CD4-positive, alpha-beta T cell treated with Interleukin-15 for 4 hours (primary cell): ENCODE measurements at places on chromosomes 11 and 22.

GRCh38 chr22:49853981-49854831 is 562 bp downstream of the ZBED4 start:
- no peak for DNase-seq

DNA sequence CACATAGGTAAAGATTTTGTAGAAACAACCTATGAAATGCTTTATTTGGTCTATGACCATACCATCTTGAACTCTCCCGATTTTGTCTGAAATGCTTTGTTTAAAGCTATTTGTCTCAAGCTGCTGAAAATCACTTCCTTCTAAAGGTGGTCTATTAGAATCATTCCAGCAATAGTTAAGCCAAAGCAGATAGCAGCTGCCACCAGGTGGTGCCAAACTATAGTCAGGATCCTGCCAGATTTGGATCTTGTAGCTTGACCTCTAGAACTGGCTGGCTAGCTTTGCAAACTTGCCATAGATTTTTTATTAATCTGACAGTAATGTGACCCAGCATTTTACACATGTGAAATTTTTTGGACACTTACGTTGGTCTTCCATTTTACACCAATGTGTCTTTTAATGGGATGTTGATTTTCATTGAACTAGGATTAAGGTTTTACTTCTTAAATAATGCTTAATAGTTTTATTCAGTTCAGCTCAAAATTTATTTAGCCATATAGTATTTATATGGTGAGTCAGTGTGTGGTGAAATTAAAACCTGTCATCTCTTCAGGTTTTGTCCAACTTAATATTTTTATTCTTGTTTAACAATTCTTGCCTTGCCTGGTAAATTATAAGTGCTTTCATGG is 19.7 kb downstream of the CTR9 start:
- DNase-seq = peak; percentile 22

GRCh38 chr11:98600103-98600502 is 420.6 kb upstream of the CNTN5 start:
- DNase-seq = no peak

DNA sequence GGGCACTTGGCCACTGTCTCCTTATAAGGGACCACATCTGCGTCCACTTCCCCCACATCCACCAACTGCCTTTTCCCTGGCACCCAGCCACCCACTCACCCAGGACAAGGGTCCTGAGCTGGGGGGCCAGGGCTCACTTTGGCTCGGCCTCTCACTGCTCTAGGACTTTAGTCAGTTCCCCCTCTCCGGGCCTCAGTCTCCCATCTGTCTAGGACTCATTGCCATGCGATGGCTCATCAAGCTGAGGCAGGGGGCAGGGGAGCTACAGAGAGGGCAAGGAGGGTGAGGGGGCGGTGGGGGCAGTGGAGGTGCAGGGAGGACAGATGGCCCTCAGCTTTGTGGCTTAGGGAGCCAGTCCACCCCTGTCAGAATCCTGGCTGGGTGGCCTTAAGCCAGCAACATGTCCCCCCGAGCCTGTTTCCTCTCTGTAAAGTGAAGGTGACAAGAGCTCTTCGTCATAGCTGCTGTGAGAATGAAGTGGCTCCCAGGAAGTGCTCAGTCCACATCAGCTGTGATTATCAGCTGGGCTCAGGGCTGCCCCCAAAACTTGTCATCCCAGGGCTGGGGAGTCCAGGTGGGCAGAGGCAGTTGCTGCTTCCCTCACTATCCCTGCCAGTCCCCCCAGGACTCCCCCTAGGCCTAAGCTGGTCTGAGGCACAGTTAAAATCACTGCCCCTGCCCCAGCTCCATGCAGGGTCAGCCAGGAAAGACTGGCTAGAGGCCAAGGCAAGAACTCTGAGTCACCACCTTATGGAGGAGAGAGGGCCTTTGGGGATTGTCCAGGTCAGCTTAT is 14.9 kb downstream of the RAC2 start:
- peak; percentile 49 for DNase-seq

DNA sequence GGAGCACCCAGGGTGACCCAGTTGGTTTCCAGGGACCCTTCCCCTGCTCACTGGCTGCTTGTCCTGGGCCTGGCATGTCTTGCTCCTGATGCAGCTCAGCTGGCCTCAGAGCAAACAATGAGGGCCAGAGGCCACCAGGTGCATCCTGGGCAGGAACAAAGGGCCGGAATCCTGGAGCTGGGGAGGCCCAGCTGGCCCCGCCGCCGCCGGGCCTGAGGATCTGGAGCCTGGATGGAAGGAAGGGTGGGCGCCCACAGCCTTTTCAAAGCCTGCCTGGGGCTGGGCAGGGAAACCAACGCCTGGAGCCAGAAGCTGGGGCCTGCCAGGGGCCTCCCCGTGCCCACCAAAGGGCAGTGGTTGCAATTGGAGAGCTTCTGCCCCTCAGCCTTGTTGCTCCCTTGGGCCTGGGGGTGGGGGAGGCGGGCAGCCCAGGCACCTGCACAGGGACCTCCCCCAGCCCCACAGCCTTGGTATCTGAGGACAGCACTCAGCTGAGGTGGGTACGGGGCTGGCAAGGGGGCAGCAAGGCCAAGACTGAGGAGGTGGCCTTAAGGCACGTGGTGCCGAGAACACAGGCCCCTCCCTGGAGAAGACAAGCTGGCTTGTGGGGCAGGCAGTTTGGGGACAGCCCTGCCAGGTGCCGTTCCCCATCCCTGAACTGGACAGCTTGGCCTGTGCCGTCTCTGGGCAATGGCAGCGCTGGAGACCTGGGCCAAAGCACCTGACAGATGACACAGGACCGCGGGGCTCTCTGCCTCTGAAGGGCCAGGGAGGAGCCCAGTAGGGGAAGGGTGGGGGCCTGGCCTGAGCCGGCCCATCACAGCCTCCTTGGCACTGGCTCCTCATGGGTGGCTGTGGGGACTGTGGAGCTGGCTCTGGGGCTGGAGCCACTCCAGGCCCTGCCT is 7.1 kb upstream of the ADORA2A start:
- DNase-seq = no peak

DNA sequence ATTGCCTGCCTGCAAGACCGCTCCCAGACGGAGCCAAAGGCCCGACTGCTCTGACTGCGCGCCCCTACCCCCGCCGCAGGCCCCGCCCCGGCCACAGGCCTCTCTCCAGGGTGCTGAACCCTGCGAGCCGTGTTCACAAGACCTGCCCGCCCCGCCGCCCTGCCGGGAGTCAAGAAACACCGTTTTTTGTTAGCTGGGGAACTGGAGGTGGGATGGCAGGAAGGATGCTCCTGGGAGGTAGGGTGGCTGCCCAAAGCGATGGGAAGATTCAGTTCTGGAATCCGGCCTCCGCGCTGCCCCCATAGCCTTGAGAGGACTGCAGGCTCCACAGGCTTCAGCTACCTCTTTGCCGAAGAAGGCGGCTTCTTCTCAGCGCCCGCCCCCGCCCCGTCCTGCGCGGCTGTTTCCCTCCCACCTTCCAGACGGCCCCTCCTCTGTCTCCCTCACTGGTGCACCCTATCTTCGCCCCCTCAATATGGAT is 2.7 kb upstream of the PDE2A start:
- peak; percentile 44 for DNase-seq

GRCh38 chr11:100774132-100774531 is 87.0 kb downstream of the ARHGAP42 start:
- DNase-seq = no peak

DNA sequence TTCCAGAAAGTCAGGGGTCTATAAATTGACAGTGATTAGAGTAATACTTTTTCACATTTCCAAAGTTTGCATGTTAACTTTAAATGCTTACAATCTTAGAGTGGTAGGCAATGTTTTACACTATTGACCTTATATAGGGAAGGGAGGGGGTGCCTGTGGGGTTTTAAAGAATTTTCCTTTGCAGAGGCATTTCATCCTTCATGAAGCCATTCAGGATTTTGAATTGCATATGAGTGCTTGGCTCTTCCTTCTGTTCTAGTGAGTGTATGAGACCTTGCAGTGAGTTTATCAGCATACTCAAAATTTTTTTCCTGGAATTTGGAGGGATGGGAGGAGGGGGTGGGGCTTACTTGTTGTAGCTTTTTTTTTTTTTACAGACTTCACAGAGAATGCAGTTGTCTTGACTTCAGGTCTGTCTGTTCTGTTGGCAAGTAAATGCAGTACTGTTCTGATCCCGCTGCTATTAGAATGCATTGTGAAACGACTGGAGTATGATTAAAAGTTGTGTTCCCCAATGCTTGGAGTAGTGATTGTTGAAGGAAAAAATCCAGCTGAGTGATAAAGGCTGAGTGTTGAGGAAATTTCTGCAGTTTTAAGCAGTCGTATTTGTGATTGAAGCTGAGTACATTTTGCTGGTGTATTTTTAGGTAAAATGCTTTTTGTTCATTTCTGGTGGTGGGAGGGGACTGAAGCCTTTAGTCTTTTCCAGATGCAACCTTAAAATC is 5.3 kb downstream of the MALAT1 start:
- DNase-seq = no peak

DNA sequence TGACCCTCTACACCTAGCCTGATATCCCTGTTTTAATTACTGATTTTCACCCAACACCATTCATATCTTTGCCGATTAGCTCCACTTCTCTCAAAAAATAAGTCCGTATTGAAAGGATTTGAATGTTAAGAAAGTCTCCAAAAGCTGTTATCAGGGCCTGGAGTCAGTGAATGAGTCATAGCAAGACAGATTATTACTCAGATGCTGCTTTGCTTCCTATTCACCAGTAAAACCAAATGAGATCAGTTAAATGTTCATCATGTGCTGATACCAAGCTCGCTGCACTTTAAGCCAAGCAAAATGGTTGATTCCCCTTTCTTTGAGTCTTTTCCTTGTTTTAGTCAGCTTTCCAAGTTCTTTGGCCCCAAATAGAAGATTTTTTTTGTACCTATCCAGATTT is 228.4 kb downstream of the FAT3 start:
- DNase-seq = no peak

GRCh38 chr11:90468923-90469322 is 246.1 kb upstream of the CHORDC1 start:
- DNase-seq = no peak

DNA sequence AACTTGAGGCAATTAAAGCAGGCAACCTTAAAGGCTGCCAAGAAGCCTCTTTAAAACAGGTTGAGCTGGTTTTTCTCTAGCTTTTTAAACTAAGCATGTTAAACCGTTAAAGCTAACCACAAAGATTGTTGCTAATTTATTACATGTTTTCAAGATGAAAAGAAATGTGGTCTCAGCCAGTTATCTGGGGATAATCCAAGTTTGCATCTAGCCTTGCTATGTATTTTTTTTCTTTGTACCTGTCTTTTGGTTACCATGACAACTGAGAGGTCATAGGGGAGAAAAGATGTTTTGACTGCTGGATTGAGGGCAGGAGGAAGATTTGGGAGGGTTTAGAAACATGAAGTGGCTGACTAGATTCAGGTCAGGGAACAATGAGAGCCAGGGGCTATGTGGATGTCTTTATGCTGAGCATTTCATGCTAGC is 19.2 kb upstream of the PGM2L1 start:
- peak; percentile 38 for DNase-seq

DNA sequence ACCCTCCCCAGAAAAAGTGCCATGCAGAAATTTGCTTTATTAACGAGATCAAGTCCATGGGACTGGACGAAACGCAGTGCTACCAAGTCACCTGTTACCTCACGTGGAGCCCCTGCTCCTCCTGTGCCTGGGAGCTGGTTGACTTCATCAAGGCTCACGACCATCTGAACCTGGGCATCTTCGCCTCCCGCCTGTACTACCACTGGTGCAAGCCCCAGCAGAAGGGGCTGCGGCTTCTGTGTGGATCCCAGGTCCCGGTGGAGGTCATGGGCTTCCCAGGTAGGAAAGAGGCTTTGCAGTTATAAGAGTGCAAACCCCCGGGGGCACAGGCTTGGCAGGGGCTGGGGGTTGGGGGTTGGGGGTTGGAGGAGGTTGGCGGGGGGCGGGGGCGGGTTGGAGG is 4.2 kb downstream of the APOBEC3H start:
- DNase-seq = no peak

DNA sequence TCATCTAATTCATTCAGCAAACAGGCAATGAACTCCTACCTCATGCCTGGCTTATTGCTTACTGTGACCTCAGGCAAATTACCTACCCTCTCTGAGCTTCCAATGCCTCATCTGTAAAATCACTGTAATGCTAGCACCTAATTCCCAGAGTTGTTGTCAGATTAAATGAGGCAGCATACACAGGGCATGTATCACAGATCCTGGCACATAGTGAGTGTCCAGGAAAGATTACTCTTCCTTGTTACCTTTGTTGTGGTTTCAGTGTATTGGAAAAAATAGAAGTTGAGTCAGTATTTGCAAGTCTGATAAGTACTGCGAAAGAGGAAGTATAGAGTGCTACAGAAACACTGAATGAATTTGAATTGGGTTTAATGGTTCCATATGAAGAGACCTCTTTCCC is 26.4 kb upstream of the LRRC55 start:
- DNase-seq = no peak

DNA sequence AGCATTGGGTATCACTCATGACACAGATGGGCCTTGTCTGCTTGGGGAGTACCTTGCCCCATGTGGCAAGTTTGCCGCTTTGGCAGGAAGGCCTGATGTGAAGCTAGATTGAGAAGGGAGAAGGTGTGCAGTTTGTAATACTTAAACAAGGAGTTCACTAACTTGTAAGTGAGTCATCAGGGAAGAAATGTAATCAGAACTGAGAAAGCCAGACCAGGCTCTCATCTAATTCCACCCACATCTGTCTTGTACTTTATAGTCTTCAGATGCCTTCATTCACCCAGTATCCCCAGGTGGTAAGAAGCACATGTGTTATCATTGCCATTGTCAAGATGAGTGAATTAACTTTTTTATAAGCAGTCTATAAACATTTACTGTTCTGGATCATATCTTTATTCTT is 116.0 kb upstream of the DDI1 start:
- no peak for DNase-seq

GRCh38 chr22:45832180-45832579 is 144.8 kb downstream of the WNT7B start:
- no peak for DNase-seq

DNA sequence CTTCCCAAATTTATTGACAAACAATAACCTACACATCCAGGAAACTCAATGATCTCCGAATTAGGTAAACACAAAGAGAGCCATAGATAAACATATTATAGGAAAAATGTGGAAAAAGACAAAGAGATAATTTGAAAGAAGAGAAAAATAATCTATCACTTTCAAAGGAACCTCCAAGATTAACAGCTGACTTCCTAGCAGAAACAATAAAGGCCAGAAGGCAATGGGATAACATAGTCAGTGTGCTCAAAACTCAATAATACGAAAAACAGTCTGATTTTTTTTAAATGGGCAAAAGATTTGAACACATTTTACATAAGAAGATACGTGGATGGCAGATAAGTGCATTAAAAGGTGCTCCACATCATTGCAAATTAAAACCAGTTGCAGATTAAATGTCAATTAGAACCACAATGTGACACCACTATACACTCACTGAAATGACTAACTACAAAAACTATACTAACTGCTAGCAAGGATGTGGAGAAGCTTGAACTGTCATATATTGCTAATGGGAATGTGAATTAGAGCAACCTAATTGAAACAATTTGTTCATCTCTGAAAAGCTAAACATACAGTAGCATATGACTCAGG is 300.4 kb downstream of the TMEM135 start:
- no peak for DNase-seq

DNA sequence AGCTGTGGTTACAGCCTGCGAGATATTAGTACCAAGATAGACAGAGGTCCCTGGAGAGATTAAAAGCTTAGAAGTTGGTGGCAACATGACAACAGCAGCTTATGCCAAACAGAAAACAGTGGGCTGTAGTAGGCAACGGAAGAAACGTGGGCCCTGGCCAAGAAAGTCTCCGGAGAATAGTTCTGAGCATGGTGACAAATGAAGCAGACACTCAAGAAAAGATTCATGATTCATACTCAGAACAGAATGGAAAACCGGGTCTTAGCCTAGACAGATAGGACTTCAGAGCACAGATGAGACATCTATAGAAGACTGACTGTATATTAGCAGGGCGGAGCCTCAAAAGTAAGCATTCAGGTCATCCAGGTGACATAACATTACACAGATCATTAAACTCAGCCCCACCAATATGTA is 727.4 kb downstream of the ETS1 start:
- DNase-seq = no peak

- no peak for DNase-seq
Measured at GRCh38 chr11:69554849-69555248, 73.4 kb downstream of the LINC01488 start.
